Smooth muscle cell of the brain vasculature (primary cell): ENCODE measurements at places on chromosomes 16 and 17.

DNA sequence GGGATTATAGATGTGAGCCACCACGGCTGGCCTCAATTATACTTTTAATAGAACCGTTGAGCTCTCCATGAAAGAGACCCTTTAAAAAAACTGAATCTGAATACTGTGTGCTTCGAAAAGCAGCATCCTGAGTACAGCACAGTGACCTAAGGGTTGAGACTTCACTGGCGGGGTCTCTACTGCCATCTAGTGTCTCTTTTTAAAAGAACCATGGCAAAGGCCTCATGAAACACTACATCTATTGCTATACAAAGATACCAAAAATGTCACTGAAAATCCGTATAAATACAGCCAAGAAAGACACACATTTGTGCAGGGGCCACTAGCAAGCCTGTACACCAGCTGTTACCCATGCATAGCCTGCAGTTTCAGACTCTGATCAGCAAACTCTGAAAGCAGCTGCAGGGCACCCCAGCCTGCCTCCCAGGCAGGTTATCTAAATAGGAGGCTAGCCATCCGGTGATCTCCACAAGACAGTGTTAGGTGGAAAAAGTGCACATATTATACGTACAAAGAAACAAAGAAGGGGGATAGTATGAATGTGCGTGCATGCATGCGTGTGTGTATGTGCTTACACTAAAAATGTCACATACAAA is 35.3 kb downstream of the NPLOC4 start:
- peak; percentile 57 for DNase-seq

DNA sequence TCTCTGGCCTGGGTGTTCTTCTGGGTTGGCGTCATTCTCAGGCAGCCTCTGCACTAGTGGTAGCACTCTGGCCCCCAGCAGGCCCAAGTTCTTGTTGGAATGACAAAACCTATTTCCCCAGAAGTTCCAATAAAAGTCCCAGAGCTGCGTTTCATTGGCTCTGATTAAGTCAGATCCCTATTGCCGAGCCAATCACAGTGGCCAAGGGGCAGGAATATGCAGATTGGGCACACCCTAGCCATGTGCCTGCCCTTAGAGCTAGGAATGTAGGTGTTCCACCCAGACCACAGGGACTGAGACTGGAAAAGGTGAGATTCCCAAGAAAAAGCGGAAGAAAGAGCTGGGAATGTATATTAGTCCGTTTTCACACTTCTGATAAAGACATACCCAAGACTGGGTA is 44.9 kb upstream of the POLR3E start:
- no peak for DNase-seq

DNA sequence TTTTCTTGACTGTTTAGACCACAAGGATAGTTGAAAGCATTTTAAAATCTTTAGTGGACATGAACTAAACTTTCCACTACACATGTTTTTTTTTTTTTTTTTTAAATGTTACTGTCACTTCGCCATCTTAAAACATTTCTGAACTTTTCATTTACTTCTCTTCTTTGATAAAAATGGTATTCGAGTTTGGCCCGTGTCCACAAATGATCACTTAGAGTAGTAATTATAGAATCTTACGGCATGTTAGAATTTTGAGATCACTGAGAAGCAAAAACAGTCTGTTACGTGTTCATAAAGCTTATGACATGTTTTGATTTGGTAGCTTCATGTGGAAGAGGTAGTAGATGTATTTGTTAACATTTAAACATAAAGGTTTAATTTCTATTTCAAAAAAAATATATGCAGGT is 1.1 kb downstream of the NSRP1 start:
- DNase-seq, result no peak

DNA sequence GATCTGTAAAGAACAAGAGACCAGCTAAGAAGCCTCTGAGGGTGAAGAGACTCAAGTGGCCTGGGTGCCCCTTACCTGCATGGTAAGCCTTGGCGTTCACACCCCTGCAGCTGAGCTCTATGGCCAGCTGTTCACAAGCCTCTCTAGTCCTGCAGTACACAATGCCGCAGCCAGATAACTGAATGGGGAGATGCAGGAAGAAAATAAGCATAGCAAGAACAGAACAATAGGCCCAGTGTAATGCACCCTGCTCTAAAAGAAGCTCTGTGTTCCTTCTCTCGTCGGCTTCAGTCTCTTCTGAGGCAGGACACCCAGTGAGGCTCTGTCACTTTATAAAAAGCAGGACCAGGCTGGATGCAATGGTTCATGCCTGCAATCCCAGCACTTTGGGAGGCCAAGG is 5.4 kb downstream of the RECQL5 start:
- DNase-seq, result no peak

DNA sequence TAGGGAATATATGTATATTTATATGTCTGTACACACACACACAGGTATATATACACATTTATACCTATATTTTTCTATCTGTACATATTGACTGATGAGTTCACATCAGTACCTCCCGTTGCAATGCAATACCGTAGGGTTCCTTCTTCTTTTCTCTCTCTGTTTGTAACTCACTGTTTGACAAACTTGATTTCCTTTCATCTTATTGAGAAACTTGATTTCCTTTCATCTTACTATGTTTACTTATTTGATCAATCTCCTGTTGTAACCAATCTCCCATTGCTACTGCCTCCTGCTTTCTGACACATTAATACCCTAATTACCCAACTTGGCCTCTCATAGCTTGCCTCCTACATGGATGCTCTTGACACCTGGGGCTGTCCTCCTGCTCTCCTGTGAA is 49.8 kb downstream of the NFAT5 start:
- no peak for DNase-seq
